ENCODE measurements at places on chromosomes 3 and 15.

DNA sequence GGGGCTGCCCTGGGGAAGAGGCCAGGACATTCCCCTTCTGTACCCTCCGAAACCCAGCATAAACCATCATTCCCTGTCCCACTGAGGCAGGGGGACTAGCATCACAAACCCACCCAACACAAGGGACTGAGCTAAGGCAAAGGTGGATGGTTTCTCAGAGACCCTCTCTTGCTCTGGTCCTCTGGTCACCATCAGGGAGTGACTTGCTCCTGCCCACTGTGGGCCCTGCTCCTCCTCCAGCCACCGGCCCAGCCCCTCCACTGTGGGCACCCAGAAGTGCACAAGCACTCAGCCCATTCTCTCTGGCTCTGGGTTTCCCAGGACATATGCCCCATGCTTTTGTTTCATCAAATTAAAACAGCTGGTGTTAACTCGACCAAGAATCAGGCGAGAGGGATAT lies 44.9 kb downstream of the PTH1R start:
- no peak for DNase-seq

DNA sequence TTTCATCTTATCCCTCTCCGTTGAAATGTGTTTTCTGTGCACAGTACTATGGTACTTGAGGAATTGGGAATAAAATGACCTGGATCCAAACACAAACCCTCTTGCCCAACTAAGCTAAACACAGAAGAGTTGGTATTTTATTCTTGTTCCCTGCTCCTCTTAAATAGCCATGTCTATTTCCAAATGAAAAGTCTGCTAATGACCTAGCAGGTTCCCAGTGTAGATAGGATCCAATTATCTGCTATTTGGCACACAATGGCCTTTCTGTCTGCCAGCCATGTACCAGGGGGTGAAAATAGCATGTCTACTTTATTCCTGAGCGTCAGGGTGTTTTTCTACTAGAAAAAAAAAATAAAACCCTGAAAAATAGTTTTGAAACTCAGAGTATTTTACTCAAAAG lies 657.0 kb upstream of the NAALADL2 start:
- no peak for DNase-seq

GRCh38 chr15:35136321-35137189 lies 51.5 kb upstream of the NANOGP8 start:
- no peak for DNase-seq

- no peak for DNase-seq
These were observed 40.9 kb downstream of the HRH1 start for GRCh38 chr3:11195201-11195600.

DNA sequence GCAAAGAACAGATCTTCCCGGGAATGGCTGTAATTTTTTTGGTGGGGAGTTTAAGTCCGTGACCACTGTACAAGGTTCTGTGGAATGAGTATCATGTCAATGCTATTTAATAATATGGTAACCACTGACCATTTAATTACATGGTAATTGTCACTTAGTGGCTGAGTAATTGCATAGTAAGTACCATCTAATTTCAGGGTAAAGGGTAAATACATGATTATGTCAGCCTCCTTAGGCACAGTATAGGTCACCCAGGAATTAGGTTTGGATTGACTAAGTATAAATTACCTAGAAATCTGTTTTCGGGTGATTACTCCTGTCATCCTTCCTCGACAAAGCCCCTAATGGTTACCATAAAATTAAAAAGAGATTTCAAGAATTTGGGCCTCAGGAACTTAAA lies 120.1 kb upstream of the AGBL1 start:
- no peak for DNase-seq

DNA sequence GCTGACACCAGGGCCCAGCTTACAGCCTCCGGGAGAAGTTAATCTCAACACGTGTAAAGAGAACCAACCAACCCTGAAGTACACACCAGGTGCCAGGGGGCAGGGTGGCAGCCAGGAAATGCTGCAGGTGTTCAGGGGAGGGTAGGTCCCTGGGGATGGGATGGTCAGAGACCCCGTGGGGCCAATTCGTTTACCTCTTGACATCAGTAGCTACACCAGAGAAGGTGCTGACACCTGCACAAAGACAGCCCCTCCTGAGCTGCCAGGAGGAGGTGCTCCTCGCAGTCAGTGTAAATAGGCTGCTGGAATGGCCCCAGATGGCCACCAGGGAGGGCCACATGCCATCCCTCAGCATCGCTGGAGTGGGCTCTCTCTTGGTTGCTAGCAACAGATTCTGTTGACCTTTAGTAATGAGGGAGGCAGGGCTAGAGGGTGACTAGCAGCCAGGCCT lies 52.8 kb downstream of the CORO2B start:
- no peak for DNase-seq

DNA sequence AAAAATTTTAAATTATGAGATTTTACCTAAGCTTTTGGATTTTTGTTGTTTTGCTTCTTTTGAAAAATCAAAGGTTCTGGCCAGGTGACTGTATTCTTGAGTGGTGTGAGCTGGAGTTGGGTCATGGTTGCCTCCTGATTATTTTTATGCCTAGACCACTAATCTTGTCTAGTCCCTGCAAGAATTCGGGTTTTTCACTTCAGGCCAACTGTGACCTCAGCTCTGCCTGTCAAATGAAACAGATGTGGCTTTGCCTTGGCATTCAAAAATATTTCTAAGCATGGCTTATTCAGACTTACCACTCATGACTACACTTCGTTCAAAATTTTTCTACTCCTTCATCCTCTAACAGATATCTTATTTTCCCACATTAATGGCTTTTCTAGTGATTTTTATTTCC lies 25.4 kb upstream of the CDV3 start:
- DNase-seq, result no peak

DNA sequence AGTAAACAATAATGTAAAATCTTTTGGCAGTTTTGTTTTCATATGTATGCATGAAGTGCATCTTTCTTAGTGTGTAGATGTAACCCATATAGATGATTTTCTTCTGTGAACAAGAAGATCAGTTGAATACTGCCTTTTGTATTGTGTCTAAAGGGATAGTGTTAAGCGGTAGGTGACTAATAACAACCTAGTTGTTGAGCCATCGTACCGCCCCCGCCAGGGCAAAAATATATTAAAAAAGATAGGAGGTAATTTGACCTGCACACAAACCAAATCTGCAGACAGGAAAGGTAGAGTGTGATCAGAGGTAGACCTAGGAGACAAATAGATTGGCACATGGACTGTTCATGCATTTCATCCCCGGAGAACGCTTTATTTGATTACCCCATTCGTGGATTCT lies 3.3 kb upstream of the GMNC start:
- no peak for DNase-seq

DNA sequence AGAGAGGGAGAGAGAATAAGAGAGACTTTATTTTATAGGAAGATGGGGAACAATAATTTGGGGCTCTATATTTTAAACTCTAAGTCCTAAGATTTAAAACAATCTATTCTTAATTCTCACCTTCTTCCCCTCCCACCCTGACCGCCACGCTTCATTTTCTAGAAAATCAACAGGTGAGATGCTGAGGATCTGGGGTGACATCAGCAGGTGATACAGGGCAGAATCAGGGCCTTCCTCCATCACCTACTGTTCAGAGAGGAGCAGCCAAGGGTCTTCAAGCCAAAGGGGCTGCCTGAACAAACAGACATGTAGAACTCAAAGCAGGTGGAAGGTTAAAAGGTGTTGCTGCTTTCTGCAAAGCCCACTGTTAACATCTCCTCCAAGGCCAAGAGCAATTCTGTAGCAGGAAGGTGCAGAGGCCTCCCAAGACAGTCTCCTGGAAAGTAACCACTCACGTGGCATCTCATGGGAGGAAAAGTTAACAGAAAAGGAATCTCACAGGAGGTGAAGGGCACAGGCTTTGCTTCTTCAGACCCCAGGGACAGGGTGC lies 183.6 kb upstream of the TLE3 start:
- no peak for DNase-seq

- no peak for DNase-seq
These were observed 46.6 kb downstream of the ZBTB38 start for GRCh38 chr3:141414800-141415462.

DNA sequence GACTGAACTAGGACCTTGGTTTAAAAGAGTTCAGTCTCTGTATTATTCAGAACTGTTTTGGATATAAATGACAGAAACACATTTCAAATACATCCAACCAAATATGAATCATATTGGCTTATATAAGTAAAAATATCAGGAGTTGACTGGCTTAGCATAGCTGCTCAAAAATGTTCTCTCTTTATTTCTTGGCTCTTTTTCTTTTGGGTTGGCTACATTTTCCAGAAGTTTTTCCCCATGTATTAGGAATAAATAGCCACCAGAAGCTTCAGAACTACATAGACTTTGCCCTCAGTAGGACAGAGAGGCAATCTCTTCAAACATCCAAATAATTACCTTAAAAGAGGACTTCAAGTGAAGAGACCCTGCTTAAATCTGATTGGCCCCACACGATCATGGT lies 32.7 kb downstream of the KCNMB2 start:
- DNase-seq, result no peak
